Cardiac muscle cell (in vitro differentiated cells and primary cell): ENCODE measurements at places on chromosomes 1 and 21.

GRCh38 chr1:193448682-193449461, 262.5 kb upstream of the B3GALT2 start:
- H3K4me1 ChIP-seq: peaks cover 8% of the 10 kb centered on the region
- no peak overlapping the region for H3K4me3 ChIP-seq
- peak; percentile 27 for DNase-seq
- no peaks in the 10 kb centered on the region for H3K36me3 ChIP-seq

GRCh38 chr21:39658066-39658465, 45.3 kb downstream of the B3GALT5 start:
- peaks cover 3% of the 10 kb centered on the region for H3K4me1 ChIP-seq
- no peak for DNase-seq
- H3K27me3 ChIP-seq: no peaks in the 10 kb centered on the region
- H3K4me3 ChIP-seq: no peak overlapping the region

DNA sequence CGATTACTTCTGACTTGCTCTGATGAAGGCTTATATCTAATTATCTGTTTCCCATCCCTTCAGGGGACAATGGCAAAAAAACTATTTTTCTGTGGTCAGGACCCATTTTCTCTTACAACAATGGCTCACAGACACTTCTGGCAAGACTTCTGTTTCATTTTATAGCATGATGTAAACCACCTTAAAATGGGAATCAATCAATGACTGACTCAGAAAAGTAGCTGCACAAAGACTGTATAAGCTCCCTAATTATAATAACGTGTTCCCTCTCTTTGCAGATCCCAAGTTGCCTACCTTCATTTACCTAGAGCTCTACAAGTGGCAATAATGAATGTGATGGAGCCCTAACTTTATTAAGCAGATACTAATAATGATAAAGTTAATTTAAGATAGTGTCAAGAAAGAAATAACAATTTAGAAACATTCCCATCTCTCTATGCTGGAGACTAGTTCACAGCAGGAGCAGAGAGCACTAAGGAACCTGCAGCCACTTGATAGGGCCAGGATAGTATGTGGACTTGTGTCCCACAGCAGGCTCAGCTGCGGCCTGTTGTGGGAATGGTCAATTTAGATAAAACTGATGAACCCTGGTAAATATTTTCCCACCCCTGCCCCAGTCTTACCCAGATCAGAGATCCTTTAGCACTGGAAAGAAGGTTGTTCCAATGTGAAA, 538 bp downstream of the GBP2 start:
- no peaks in the 10 kb centered on the region for H3K4me1 ChIP-seq
- H3K27ac ChIP-seq: peak overlapping the region; percentile 20
- no peaks in the 10 kb centered on the region for H3K27me3 ChIP-seq
- no peak for DNase-seq
- no peaks in the 10 kb centered on the region for H3K36me3 ChIP-seq

- peaks cover 5% of the 10 kb centered on the region for H3K36me3 ChIP-seq
These were observed 4.7 kb downstream of the ELF3 start for GRCh38 chr1:202014915-202015661.

- H3K36me3 ChIP-seq: no peaks in the 10 kb centered on the region
- no peak overlapping the region for H3K27ac ChIP-seq
- no peak for DNase-seq
- no peaks in the 10 kb centered on the region for H3K27me3 ChIP-seq
These were observed 69.2 kb upstream of the PDE9A start for GRCh38 chr21:42584296-42584641.

DNA sequence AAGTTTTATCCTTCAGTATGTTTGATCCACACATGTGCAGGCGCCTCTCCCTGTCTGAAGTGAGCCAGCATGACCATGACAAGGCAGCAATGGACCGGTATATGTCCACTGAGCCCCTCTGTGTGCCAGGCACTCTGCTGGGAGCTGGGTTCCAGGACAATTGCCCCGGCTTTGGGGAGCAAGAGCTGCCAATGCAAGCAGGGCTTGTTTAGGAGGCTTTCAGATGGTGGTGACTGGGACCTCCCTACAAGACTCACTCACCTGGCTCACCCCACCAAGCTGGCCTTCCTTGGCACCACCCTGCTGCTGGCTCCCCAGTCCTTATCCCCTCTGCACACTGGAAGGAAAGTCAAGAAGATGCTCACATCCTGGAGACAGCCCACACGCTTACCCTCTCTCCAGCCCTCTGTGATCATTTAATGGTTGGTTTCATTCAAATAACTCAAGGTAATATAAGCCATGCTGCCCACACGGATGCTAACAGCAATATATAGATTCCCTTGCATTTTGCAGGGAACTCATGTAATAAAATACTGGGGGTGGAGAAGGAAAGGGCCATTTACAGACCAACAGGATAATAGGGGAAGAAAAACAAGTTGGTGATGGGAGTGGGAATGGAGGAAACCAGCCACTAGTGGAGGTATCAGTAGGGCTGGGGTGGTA, 23.6 kb downstream of the KCND3 start:
- no peak for DNase-seq
- peaks cover 64% of the 10 kb centered on the region for H3K27me3 ChIP-seq
- H3K4me3 ChIP-seq: no peak overlapping the region
- no peaks in the 10 kb centered on the region for H3K36me3 ChIP-seq
- H3K4me1 ChIP-seq: no peaks in the 10 kb centered on the region

- H3K36me3 ChIP-seq: peaks cover 14% of the 10 kb centered on the region
- no peaks in the 10 kb centered on the region for H3K27me3 ChIP-seq
- no peak for DNase-seq
- no peak overlapping the region for H3K4me3 ChIP-seq
- H3K27ac ChIP-seq: no peak overlapping the region
- peaks cover 9% of the 10 kb centered on the region for H3K4me1 ChIP-seq
These were observed 42.5 kb downstream of the USP24 start for GRCh38 chr1:55172687-55173086.

DNA sequence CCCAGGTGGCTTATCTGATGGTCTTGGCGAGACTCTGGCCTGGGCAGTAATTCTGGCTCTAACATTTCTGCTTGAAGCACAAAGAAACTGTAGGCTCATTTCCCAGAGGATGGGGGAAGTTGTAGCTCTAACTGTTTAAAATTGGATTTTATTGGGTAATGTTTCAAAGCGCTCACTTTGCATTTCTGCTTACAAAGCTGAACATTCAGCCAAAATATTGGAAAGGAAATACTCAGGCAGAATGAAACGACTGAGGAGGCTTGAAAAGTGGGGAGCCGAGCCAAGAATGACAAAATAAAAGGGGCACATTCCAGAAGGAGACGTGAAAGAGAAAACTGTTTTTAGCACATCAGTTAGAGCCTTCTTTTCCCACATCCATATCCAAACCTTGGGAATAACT, 202.6 kb downstream of the GRIK1 start:
- no peaks in the 10 kb centered on the region for H3K4me1 ChIP-seq
- H3K4me3 ChIP-seq: no peak overlapping the region
- H3K27ac ChIP-seq: no peak overlapping the region
- no peak for DNase-seq

DNA sequence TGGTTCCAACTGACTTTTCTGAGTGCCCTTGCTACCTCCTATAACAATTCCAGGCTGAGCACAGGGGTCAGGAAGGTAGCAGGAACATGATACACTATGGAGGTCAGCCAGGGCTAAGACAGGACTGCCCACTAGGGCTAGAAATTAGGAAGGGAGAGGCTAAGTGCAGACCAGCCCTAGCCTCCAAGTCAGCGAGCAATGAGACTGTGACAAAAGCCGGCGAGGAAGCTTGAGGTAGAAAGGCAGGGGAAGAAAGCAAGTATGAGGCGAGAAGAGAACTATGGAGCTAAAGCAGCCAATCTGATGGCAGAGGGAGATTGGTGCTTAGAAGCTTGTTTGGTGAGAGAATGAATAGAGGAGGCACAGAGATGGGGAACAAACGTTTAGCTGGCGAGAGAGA, 4.7 kb downstream of the UROD start:
- DNase-seq: no peak
- H3K4me1 ChIP-seq: peaks cover 8% of the 10 kb centered on the region
- peaks cover 7% of the 10 kb centered on the region for H3K36me3 ChIP-seq
- H3K27ac ChIP-seq: no peak overlapping the region
- H3K27me3 ChIP-seq: no peaks in the 10 kb centered on the region

- H3K27ac ChIP-seq: no peak overlapping the region
- no peaks in the 10 kb centered on the region for H3K27me3 ChIP-seq
- DNase-seq: no peak
- no peaks in the 10 kb centered on the region for H3K36me3 ChIP-seq
- H3K4me3 ChIP-seq: no peak overlapping the region
- no peaks in the 10 kb centered on the region for H3K4me1 ChIP-seq
These were observed 259.6 kb upstream of the PLD5 start for GRCh38 chr1:242784084-242784483.

DNA sequence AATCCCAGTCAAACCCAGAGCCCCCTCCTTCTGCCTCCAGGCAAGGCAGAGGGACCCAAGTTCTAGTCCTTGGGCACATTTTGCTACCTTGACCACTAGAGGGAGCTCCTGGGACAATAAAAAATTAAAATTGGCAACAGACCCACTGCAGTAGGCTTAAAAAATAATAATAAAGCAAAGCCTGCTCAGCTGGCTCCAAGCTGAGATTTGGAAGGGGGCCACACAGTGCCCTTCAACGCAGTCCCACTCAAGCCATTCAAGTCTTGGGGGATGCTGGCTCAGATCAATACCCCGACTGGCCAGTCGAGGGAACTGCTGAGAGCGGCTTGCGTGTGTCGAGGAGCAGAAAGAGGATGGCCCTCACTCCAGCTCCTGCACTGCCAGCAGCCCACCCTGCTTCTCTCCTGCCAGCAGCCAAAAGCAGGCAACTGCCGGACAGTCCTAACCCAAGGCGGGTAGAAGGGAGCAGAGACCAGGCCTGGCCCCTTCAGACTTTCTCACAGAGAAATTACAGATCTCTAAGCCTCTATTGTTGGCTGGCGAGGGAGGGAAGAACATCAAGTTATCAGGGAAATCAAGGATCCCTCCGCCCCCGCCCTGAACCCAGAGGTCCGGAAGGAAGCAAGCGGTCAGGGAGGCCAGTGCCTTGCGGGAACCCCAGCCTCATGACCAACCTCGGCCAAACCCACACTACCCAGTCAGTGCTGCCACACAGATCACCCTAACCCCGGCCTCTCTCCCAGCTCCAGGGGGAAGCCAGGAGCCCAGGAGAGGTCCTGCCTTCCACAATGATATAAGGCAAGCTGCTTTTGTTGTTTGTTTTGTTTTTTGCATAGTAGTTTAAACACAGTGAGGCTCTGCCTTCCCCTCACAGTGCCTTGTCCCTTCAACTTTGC, 4.9 kb upstream of the ALDH4A1 start:
- no peaks in the 10 kb centered on the region for H3K27me3 ChIP-seq
- H3K27ac ChIP-seq: peak overlapping the region; percentile 48
- peaks cover 3% of the 10 kb centered on the region for H3K36me3 ChIP-seq
- peak; percentile 61 for DNase-seq

GRCh38 chr21:42141643-42142042, 70.5 kb downstream of the UMODL1 start:
- DNase-seq: no peak
- H3K4me3 ChIP-seq: no peak overlapping the region
- no peaks in the 10 kb centered on the region for H3K27me3 ChIP-seq
- no peaks in the 10 kb centered on the region for H3K4me1 ChIP-seq
- H3K27ac ChIP-seq: no peak overlapping the region

- H3K36me3 ChIP-seq: no peaks in the 10 kb centered on the region
- H3K4me1 ChIP-seq: no peaks in the 10 kb centered on the region
- no peak overlapping the region for H3K27ac ChIP-seq
- DNase-seq: no peak
- no peak overlapping the region for H3K4me3 ChIP-seq
These were observed 139.5 kb downstream of the GRIK3 start for GRCh38 chr1:36894824-36895223.

DNA sequence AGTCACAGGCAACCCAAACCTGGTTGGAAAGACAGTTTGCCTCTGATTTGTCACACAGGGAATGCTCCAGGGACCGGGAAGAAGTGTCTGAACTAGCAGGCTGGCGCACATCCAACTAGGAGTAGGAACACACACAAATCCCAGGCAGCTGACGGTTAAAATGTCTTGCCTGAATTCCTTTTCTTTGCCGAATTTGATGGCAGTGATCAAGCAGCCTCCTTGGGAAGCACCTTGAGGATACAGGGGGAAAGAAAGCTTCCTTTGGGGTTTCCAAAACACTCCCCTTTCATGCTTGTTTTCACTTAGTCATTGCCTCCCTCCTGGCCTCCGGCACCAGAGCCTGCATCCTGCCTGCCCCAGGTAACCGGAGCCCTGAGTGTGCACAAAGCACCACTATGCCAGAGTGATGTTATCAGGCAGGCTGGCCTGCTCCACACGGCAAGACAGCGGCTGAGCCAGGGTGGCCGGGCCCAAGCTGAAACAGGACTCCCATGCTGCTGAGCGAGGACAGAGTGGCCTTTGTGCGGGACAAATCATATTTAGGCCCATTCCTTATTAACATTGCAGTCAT, 193.8 kb downstream of the LMX1A start:
- H3K27me3 ChIP-seq: peaks cover 25% of the 10 kb centered on the region
- H3K36me3 ChIP-seq: no peaks in the 10 kb centered on the region
- H3K27ac ChIP-seq: no peak overlapping the region
- peak; percentile 14 for DNase-seq

- H3K27ac ChIP-seq: peak overlapping the region; percentile 90
- peaks cover 42% of the 10 kb centered on the region for H3K4me1 ChIP-seq
- no peak for DNase-seq
- H3K4me3 ChIP-seq: no peak overlapping the region
- H3K27me3 ChIP-seq: no peaks in the 10 kb centered on the region
- no peaks in the 10 kb centered on the region for H3K36me3 ChIP-seq
These were observed 3.8 kb downstream of the MAP7D1 start for GRCh38 chr1:36159614-36160387.

- H3K4me3 ChIP-seq: no peak overlapping the region
- H3K27ac ChIP-seq: no peak overlapping the region
- H3K36me3 ChIP-seq: no peaks in the 10 kb centered on the region
- H3K4me1 ChIP-seq: peaks cover 15% of the 10 kb centered on the region
- no peaks in the 10 kb centered on the region for H3K27me3 ChIP-seq
These were observed 104.4 kb upstream of the DPT start for GRCh38 chr1:168833362-168833761.

- no peak overlapping the region for H3K27ac ChIP-seq
- no peak for DNase-seq
- no peak overlapping the region for H3K4me3 ChIP-seq
- no peaks in the 10 kb centered on the region for H3K36me3 ChIP-seq
These were observed 207.3 kb downstream of the NRIP1 start for GRCh38 chr21:14857529-14857928.

DNA sequence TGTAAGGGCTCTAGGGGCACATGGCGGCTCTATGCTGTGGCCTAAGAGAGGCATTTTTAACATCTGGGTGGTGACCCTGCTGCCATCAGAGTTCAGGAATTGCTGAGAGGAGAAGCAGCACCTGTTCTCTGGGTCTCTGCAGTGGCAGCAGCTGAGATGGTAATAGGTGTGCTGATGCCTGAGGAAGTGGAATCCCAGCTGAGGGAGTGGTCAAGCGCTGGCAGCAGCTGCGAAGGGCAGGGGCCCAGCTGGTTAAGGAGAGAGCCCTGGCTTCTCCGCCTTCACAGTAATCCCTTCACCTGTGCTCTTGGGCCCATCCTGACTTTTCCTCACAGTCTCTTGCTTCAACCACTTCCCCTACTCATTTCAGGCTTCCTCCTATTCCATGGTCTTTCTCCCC, 39.8 kb downstream of the GJA5 start:
- no peak overlapping the region for H3K4me3 ChIP-seq
- no peaks in the 10 kb centered on the region for H3K36me3 ChIP-seq
- H3K27ac ChIP-seq: no peak overlapping the region
- peaks cover 30% of the 10 kb centered on the region for H3K27me3 ChIP-seq
- no peak for DNase-seq
- no peaks in the 10 kb centered on the region for H3K4me1 ChIP-seq

- H3K4me3 ChIP-seq: no peak overlapping the region
- no peaks in the 10 kb centered on the region for H3K36me3 ChIP-seq
- no peaks in the 10 kb centered on the region for H3K4me1 ChIP-seq
- no peak overlapping the region for H3K27ac ChIP-seq
- H3K27me3 ChIP-seq: no peaks in the 10 kb centered on the region
These were observed 11.1 kb downstream of the RSPH1 start for GRCh38 chr21:42484966-42485365.
